ENCODE measurements at places on chromosomes 2 and 18.
A peak's percentile ranks its signal among the peaks of the same experiment; 100 is the strongest.

GRCh38 chr2:64029116-64029665 lies 10.0 kb upstream of the VPS54 start:
- no peak for DNase-seq

- DNase-seq, result no peak
Observed at GRCh38 chr2:83941886-83942285, 517.2 kb downstream of the SUCLG1 start.

GRCh38 chr18:42157420-42157819 lies 202.4 kb downstream of the PIK3C3 start:
- no peak for DNase-seq

DNA sequence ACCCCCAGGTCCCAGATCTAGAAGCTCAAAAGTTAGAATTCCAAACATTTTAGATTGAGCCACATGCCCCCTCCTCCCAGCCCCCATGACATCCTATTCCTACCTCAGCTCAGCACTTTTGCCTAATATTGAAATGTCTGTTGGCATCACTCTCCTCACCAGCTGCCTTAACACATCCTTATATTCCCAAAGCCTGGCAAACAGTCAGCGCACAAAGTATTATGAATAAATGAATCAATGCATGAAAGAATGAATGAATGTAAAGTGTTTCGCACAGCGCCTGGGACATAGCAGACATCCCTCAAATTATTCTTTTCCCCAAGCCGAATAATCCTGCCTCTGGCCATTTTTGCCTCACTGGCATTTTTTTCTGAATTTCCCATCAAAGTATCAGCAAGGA lies 175.8 kb downstream of the TNS1 start:
- DNase-seq, result no peak

DNA sequence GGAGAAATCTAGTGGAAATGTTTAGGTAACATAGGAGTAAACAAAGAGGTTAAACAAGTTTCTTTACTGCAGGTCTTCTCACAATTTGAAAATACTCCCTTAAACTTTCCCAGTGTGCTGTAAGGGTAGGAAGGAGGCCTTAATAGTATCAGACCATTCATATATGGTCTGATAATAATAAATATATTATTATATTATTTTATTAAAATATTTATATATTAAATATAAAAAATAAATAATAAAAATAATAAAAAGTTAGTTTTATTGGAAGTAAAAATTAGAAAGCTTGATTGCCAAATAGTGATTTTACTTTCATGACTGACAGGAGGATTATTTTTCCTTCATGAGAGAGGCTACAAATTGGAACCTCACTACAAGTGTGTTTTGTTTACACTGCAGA lies 7.1 kb downstream of the NOSTRIN start:
- DNase-seq, result no peak

- DNase-seq, result peak; percentile 18
Observed at GRCh38 chr2:224039080-224039769, at the start of gene SERPINE2. Gene SERPINE2 (minus strand): TSS chr2:224039286. CDS start chr2:224001900, 37,386 bp downstream.

- no peak for DNase-seq
Observed at GRCh38 chr2:187404431-187405110, 43.5 kb downstream of the CALCRL start.

- DNase-seq, result no peak
Observed at GRCh38 chr2:64056021-64056420, 36.8 kb upstream of the VPS54 start.

DNA sequence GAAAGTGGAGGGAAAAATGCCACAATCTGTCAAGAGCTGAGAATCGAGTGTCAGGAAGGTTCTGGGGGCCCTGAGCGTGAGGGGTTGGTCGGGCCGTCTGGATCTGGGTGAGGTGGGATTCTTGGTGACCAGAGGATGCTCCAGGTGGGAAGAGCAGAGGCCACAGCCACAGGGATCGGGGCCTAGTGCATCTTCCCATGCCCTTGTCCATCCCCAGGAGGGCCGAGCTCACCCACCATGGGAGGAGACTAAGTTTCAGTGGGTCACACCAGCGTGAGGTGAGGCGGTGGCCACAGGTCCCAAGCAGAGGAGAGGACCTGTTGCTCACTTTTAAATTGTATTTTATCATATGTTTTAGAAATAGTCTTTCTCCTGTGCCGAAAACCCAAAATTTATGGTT lies 70.0 kb downstream of the TMEM18 start:
- no peak for DNase-seq

- DNase-seq, result no peak
Observed at GRCh38 chr2:4354678-4355077, 651.3 kb downstream of the DCDC2C start.

GRCh38 chr18:36580266-36580665 lies 248.5 kb downstream of the TPGS2 start:
- DNase-seq, result no peak

- DNase-seq, result no peak
Observed at GRCh38 chr2:205747829-205748386, 65.6 kb downstream of the NRP2 start.

DNA sequence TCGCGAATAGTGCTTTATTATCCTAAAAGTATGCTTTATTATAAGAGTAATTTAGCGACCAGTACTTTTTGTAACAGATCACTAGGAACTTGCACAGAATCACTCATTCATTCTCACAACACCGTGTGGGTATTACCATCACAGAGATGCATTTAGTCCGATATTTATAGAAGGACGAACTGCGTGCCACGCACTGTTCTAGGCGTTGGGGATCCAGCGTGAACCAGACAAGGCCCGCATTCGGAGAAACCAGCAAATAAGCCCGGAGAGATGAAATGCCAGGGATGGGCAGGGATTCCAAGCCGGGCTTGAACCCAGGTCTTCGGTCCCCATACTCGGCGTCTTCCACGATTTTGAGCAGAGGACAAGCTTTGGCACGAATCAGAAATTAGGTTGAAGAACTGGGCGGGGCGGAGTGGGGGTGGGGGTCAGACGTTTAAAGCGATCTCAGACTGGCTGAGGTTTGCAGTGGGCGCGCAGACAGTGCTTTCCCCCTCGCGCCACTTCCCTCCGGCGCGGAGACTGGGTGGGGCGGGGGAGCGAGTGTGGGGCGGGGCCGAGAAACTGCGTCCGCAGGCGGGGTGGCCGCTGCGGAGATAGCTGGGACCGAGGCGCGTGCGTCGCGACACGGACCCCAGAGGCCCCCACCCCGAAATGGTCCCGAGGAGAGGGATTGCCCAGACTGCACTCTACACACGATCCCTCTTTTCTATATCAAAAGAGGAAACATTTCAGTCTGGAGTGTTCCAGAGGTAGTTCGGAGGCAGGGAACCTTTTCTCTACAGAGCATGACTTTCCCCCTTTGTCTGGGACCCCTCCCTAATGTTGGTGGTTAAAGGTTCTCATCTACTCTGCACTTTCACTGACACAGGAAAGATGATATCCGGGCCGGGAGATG lies 1.1 kb upstream of the CXCR4 start:
- DNase-seq, result peak; percentile 92

DNA sequence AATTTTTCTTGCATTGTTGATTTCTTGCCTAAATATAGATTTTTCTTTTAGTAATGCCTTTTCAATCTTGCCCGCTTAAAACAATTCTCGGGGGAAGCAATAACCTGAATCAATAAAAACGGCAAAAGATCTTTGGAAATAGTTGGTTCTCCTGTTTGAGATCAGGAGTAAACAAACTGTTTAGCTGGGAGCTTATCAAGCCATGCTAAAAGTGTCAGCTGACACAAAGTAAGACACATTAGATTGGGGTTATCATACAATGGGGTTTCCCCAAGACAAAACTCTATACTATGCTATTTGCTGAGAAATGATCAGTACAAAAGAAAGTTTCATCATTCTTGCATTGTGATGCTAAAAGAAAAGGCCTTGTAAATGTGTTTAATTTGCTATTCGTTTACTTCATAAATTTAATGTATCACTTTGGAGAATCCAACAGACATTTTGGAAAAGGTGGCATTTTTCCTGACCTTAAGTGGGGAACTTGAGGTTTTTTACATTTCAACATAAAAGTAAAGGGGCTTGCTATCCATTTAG lies 46.5 kb downstream of the ATIC start:
- DNase-seq, result no peak

DNA sequence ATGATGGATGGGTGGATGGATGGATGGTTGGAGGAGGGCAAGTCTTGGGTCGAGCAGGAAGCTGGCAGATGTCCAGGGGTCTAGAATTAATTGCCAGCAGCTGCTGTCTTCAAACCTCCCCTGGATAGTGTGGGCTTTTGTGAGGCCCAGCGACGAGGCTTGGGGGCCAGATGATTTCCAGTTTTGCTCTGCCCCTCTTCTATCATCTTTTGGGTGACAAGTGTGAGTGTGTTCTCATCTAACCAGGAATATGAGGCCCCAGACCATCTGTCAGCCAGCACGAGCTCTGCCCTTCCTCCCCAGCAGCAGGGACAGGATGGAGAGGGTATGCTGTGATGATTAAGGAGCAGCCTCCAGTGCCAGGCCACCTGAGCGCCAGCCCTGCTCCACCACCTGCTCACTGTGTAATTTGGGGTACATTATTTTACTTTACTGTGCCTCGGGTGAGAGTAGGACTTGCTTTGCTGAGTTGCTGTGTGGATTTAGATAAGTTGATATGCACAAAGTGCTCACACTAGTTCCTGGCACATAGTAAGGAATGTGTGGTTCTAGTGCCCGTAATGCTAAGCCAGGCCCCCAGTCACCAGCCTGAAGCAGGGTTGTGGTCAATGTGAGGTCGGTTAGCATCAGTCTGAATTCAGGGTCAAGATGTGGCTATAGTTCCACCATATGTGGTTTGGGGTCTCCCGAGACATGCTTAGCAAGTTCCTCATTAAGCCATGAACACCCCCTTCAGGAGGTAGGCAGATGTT lies 251.1 kb downstream of the CYP26B1 start:
- DNase-seq, result no peak

DNA sequence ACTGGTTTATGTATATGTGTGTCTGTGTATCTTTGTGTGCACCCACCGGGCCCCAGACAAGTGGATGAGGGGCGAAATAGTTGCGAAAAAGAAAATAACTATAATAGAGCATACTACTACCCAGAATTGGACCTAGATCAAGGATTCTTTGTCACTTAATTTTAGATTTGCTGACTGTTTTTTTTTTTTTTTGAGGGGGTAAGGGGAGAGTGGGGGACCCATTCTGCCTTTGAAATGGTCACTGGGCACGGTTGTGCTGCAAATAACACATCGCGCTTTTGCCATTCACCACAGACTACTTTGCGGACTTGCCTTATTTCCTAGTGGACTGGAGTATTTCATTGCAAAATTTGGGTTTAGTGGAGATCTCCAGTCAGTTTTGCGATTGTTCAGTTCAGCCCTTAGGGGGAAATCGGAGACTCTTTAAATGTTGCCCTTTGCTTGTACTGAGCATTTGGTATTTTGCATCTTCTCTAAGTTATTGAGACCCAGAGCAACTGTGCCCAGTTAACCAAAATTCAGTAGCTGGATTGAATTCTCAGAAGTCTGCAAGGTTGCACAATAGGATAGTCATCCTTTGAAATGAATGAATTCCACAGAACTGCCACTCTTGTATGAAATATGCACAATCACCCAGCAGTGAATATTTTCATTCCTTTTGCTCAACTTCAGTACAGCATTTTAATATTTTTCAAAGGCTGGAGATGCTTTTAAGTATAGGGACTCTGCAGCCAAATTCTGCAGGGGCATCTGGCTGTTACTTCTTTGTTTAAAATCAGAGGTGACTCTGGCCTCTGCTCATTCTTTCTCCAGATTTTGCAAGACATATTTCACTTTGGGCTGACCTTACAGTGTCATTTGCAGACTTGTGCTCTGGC lies 2.9 kb downstream of the TRIB2 start:
- no peak for DNase-seq

DNA sequence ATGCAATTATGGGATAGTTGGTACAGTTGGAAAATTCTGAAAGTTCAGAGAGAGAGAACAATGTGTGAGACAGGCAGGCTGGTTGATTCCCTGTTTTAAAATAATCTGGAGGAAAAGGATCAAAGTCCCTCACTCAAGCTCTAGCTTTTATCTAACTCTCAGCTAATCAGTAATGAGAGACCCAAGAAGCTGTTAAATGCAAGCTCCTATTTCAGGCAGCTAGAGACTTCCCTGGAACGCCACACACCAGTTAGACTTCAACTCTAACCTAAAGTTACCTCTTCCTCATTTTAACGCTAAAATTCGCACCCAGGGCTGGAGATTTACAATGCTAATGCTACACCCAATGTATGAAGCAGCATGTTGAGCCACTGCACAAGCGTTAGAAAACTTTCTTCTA lies 243.1 kb downstream of the EN1 start:
- DNase-seq, result no peak

DNA sequence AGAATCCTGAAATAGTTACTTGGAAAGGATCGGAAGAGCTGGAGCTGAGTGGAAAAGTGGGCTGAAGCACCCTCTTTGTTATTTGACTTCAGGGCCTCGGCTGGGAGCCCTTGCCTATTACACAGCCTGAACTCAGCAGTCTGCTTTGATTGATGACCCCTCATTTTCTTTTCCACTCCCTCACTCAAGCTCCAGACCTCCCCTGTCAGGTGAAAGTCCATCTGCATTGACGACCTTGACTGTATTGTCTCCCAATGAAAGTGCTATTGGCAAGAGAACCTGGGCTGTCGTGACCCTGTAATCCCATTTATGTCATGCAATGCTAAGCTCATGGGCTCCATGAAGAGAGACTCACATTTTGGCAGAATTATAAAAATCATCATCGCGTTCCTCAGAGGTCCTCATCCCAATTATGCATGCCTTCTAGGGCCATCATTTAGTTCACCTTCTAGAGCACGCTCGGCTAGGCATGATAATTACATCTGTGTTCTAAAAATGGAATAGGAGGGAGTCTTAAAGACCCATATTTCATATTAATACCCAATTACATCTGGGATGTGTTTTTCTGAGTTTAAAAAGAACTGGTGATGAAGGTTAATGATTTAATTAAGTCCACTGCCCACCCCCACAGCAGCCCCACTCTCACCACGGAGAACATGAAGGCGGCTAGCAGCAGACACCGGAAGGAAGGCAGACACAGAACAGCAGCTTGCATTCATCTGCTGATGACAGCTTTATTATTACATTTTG lies 472.5 kb downstream of the PID1 start:
- DNase-seq, result no peak

DNA sequence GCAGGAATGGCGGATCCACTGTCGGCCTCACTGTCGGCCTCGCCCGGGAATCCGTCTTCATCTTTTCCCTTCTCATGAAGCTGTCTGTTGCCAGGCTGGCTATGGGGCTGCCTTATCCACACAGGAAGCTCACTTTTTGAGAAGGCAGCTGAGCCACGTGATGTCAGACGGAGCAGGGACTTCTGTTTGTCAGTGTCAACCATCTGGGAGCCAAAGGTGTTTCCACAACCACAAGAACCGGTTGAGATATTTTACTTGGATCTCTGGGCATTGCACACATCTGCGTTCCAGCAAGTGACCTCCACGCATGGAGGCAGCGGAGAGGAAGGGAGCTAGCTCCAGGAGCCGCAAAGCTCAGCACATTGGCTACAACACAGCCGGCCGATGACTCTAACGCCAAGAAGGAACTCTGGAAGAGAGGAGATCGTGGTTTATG lies 27.4 kb upstream of the TAF1B start:
- DNase-seq, result no peak

DNA sequence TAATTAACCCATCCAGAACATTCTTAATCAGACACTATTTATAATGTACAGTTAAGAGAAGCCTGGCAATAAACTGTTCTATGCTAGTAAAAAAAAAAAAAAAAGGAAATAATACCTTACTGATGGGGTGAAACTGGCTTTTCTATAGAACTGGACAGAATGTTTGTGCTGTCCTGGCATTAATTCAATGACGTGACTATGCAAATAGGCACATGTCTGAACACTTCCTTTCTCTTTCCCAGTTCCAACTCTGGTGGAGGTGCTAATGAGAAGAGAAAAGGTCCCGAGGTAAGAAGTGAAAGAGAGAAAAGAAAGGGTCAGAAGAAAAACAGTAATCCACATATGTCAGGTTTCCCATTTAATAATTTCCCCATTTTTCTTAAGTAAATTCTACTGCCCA lies 508.4 kb downstream of the ZEB2 start:
- no peak for DNase-seq
